Activated T-cell treated with anti-CD3 and anti-CD28 coated beads, Interleukin-2, amount 50 U/mL, for 72 hours (primary cell): ENCODE measurements at places on chromosomes 2 and 18.

GRCh38 chr18:46324087-46324955, 220.1 kb downstream of the HAUS1 start:
- DNase-seq: no peak

DNA sequence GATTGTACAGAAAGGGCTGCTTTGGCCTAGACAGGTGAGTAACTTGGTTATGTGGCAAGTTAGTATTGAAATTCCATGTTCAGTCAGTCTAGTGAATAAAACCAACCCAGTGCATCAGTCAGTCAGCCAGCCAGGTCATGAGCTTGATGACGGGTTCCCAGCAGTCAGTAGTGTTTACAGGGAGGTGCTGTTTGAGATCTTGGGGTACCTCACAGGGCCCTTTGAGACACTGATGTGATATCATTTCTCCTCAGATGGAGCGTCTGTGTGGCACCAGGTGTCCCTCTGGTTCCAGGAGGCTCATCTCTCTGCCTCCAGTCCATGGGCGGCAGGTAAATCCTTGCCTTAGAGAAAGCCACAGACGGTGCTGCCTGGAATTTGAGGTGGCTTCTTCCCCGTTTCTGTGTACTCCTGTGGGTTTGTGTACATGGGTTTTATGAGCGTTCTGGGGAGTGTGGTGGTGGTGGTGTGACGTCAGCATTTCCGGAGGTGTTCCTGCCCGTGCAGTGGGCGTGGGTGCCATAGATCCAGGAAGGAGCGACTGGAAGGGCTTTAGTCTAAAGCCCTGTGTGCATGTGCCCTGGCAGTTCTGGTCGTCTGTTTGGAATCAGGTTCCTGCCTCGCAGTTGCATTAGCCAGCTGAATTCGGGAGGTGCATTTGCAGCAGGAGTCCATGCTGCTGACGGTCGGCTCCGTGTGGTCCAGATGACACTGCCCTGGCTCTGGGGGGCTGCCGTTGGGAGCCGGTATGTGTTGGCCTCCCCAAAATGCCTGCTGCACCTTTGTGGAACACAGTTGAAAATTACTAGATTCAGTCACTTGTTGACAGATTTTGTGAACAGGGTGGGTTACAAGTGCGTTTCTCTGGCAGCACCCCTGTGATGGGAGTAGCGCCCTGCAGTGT, 2.1 kb downstream of the CTDP1 start:
- peak; percentile 81 for DNase-seq

- no peak for DNase-seq
Measured at GRCh38 chr18:295756-296490, 28.1 kb upstream of the THOC1 start.

DNA sequence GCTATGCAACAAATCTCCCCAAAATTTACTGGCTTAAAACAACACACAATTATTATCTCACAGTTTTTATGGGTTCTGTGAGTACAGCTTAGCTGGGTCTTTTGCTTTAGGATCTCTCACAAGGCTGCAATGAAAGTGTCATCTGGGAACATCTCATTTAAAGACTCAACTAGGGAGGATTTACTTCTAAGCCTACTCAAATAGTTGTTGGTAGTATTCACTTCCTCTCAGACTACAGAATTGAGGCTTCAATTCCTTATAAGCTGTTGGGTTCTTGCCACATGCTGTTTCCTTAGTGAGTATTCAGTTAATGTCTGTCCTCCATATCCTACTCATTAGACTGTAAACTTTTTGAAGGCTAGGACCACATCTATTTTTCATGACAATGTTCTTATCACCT, 72.3 kb downstream of the MDH1 start:
- DNase-seq: no peak

DNA sequence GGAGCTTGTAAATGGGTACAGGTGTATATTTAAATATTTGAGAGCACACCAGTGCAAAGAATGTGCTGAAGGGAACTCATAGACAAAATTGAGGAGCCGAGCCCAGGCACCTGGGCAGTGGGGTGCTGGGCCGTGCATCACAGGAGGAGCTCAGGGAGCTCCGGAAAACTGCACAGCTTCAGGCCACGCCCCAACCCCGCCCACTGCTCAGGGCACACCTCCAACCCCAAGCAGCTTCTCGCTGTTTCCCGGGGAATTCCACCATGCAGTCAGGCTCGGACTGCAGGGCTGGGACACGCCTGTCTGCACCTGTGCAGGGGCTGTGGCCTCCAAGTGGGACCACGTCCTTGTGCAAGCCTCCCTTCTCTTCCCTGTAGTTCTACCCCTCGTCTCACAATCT, 243.0 kb downstream of the HDAC4 start:
- no peak for DNase-seq

GRCh38 chr2:221529177-221529942, 42.7 kb downstream of the EPHA4 start:
- DNase-seq: no peak

- no peak for DNase-seq
Measured at GRCh38 chr2:45567288-45567963, 43.6 kb downstream of the SRBD1 start.

GRCh38 chr2:240640939-240641338, 15.7 kb downstream of the GPR35 start:
- DNase-seq: no peak

- no peak for DNase-seq
Measured at GRCh38 chr2:11621410-11621809, 48.6 kb downstream of the NTSR2 start.

DNA sequence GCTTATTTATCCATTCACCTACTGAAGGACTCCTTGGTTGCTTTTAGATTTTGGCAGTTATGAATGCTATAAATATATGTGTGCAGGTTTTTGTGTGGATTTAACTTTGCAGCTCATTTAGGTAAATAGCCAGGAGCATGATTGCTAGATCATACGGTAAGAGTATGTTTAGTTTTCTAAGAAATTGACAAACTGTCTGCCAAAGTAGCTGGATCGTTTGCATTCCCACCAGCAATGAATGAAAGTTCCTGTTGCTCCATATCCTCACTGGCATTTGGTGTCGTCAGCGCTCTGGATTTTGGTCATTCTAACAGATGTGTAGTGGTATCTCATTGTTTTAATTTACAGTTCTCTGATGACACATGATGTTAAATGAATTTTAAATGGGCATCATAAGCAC, 8.7 kb upstream of the DIPK1C start:
- no peak for DNase-seq

- DNase-seq: no peak
Measured at GRCh38 chr2:205556357-205556756, 125.9 kb upstream of the NRP2 start.

DNA sequence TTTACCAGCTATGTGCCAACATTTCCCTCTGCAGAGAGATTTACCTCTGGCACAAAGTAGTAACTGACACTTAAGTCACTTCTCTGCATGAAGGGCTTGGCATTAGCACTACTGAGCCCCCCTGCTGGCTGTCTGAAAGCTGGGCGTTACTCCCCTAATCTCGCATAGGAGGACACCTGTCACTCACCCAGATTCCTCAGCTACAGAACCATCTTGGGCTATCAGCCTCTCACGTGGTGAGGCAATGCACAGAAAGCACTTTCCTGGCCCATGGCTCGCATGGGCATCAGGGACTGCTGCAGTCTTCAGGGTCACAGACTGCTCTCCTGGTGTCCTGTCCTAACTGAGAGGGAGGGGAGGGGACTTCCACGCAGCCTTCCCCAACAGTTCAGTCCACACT, 12.0 kb downstream of the SERPINE2 start:
- DNase-seq: no peak

DNA sequence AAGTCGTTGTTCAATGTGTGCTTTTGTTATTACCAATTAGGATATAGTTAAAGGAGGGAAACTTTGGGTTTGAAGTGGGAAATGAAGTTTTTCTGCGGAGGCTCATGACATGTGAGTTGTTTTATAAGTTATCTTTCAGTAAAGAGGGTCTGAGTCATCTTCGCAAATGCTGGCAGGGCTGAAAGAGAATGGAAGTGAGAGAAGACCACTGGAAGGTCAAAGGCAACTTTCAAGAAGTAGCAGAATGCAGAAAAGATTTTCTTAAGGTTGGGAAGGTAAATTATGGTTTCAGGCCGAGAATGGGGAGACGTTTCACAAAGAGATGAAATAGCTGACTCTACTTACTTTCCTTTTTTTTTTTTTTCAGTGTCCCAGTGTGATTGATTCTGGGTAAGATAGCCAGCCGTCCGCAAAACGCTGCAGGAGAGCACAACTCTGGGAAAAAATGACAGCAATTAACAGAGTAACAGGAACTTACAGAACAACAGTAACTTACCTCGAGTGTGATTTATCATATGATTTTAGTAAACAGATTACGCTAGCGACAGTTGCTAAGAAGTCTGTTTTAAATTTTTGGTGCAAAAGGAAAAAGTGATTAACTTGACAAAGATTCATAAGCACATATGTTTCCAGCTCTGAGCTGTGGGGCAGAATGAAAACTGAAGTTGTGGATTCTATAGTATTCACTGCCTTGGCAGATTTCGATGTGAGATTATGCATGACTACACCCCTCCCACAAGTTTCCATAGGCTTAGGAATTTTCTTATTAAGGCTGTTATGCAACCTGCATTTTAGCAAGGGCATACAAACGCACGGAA, 46.8 kb upstream of the ACTR3 start:
- DNase-seq: no peak

DNA sequence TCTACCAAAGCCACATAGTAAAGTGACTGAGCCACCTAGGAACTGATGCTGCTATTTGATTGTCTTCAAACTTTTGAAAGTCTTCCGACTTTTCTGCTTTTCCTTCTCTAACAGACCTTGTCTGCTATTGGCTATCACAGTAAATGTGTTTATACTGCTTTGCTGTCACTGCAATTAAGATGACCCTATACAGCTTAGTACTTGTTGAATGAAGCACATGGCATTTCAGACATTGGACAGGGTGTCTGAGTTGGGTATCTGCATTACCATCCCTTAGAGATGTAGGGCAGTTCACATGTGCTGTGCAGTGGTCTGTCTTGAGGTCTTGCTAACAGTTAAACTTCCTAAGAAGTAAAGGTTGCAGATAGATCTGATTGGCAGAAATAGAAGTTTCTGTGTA, 3.6 kb downstream of the WDR43 start:
- DNase-seq: no peak

DNA sequence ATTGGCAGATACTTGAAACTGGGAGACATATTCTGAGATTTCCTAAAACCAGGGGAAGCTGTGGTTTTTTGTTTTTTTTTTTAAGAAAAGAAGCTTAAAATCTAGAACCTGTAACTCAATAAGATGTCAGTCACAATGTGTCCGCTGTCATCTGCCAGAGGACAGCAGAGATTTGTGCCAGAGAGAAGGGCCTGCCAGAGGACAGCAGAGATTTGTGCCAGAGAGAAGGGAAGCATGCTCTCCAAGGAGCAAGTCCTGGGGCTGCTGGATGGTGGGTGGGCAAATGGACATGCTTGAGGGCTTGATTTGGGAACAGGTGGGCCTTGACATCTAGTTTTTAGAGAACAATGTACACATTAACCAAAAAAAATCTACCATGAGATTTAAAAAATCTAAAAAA, 77.9 kb downstream of the CCDC93 start:
- no peak for DNase-seq

GRCh38 chr2:84278386-84278785, 180.7 kb downstream of the SUCLG1 start:
- DNase-seq: no peak

GRCh38 chr18:57859314-57859713, 56.2 kb upstream of the ATP8B1 start:
- no peak for DNase-seq

GRCh38 chr2:193476171-193476800, 1281.6 kb upstream of the TMEFF2 start:
- no peak for DNase-seq
